ENCODE measurements at places on chromosomes 3 and 15.

DNA sequence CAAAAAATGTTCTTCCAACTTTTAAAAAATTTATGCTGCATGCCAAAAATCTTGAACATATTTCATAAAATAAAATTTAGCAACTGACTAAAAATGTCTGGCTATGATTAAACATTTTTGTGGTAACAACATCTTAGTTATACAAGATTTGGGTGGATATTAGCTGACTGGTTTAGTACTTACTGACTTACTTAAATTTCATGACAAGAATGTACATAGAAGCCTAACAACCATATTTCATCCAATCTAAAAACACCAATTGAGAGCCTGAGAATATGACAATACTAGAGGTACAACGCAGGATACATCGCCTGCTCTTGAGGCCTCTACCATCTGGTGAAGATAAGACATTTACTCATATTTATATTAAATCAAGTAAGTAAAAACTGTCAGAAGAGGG is 34.6 kb downstream of the GNB4 start:
- DNase-seq, result no peak

DNA sequence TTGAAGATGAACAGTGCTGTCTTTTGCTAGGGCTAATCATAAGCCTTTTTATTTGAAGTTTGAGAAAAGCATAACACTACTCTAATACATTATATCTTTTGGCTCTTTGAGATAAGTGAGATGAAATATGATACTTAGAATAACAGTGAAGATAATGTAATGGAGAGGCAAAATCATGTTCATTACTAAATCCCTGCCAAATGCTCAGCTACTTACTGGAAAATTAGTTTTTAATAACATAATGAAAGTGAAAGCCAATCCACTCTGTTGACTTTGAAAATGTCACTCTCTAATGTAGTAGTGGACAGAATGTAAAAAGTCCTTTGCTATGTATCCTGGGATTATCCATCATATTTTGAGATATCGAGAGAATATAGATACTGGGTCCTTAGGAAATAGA is 35.9 kb upstream of the MYH15 start:
- DNase-seq, result no peak

GRCh38 chr3:60463685-60464084 is 787.6 kb downstream of the FHIT start:
- no peak for DNase-seq

DNA sequence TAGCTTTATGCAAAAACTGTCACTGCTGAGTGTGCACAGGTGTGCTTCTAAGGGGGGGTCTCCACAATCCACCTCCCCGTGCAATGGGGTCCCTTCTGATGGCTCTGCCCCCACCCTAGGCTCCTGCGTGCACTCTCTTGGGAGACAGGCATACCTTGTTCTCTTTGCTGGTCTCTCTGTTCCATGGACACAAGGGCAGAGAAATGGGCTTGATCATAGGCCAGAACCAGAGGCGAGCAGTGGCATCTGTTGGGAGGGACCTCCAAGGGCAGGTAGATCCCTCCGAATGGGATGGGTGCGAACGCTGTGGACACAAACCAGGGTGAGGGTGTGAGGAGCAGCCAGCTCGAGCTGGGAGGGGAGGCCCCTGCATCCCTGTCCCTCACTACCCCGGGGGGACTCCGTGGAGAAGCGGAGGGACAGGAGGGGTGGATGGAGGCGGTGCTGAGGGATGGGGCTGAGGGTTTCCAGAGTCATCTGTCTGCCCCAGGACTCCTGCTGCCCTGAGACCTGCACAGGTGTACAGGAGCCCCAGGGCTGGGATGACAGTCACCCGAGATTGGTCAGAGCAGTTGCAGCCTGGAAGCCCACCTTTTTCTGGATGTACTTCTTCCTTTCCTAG is 175.0 kb downstream of the KLF13 start:
- no peak for DNase-seq

DNA sequence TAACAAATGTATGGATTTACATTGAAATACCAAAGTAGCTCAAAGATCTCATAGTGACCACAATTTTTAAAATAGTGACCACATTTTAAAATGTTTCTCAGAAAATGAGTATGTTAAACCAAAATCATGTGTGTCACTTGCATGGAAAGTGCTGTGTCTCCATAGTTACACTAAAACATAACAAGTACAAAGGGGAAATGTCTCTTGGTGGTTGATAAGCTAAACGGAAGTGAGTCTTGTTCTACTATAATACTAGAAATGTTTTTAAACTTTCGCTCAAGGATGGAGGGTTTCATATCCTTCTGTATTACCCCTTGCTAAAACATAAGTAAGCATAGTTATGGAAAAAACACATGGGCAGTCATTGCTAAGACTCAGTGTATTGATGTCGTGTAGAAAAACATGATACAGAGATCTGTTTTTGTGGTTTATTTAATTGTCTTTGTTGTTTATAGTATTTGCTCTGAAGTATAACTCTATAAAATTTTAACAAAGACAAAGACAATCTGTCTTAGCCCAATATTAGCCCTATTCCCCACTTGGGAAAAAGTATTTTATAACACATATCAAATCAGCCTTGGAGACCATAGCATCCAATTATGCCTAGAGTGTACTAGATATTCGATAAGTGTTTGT is 27.0 kb upstream of the DENND4A start:
- no peak for DNase-seq

- no peak for DNase-seq
Measured at GRCh38 chr3:189890496-189890895, 230.2 kb downstream of the P3H2 start.

DNA sequence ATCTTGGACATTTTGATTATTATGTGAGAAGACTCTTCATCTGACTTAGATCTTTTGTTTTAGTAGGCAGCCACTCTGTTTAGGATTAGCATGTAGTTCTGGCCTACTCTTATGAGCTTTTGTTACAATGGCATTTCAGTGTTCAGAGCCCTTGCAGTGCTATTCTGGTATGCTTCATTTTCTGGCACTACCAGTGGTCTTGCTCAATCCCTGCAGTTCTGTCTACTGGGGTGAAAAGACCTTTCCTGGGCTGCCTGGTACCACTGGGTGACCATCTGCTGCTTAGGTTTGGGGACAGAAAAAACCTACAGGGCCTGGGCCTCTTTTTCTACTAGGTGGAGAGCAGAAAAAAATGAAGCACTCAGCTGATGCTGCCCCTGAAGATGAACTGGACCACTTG is 42.5 kb downstream of the IL16 start:
- no peak for DNase-seq

DNA sequence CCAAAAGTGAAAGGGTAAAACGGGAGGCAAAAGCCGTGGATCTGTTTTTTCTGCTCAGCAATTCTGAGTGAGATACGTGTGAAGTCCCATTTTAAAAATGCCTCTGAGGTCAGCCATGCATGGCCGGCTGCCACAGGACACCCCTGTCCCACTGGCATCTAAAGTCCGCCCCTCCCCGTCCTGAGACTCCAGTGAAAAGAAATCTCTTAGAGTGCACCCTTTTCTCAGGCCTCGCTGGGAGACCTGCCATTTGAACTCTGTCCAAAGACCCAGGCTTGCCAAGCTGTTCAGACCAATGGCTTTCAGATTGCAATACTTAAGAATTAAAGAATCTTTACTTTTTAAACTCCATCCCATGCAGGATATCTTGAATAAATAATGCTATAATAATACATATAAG is 61.0 kb upstream of the SLC24A5 start:
- DNase-seq, result no peak

GRCh38 chr3:112093180-112093522 is 7.0 kb downstream of the C3orf52 start:
- DNase-seq, result no peak

DNA sequence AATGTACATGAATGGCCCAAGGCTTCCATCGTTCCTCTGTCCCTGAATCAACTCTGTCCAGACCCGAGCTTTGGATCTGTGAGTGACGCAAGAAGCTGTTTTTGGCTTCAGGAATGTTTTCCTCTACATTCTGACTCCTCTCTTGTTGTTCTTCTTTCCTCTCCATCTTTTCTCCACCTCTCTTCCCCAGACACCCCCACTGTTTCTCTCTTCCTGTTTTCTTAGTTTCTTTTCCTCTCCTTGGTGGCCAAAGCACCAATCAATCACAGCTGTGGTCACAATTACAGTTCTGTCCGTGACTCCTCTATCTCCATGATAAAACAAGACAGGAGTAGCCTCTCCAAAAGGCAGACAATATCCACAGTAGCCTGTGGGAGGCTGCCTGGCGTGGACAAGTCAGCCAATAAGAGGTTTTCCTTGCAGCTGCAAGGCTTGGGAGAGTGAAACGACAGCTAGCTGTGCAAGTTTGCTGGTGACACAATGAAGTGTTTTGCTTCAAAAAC is 4.9 kb upstream of the TMEM212 start:
- no peak for DNase-seq

DNA sequence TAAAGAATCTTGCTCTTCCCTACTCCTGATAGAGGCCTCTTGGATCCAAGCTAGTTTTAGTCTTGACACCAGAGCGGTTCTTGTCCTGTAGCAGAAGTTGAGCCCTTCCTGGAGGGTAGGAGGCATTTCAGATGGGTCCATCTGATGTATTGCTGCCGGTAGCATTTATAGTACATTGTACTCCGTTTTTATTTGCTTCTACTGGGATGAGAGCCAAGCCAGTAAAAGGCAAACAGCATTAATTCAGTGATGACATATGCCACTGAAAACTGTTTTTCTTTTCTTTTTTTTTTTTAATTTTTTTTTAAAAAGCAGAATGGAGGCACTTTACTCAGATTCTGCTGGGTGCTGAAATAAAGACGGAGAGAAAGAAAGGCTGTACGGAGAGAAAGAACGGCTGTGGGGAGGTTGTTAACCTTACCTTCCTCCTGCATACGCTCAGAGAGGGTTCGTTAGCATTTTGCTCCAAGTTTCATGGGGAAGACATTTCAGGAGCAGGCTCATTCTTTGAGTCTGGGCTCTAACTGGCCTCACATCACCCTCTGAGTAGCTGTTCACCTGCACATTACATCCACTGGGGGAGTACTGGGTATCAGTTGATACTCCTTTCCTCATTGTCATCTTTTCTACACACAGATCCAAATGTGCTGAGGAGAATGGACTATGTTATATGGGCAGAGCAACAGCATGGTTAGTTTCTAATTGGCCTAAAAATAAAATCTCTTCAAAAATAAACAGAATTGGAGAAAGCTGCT is 161.5 kb downstream of the FEZF2 start:
- no peak for DNase-seq

GRCh38 chr15:101115393-101115785 is 136.5 kb downstream of the CHSY1 start:
- DNase-seq, result no peak

DNA sequence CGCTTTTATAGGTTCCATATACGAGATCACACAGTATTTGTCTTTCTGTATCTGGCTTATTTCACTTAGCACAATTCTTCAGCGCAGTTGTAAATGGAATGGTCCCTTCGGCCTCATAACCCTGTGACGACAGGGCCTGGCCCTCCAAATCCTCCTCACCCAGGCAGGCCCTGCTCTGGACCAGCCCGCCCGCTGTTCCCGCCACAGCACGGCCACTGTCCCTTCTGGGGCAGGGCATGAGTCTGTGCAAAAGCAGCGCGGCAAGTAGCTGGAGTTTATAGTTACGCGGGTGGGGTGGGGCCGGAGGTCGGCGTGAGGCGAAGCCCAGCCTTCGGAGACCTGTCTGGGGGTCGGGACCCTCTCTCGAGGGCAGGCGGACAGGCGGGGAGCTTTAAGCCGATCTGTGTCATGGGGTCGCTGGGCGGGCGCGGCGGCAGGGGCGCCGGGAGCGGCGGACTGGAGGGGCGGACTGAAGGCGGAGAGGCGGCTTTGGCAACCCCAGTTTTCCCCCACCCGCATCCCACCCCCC is 543 bp downstream of the ARPIN start:
- no peak for DNase-seq

DNA sequence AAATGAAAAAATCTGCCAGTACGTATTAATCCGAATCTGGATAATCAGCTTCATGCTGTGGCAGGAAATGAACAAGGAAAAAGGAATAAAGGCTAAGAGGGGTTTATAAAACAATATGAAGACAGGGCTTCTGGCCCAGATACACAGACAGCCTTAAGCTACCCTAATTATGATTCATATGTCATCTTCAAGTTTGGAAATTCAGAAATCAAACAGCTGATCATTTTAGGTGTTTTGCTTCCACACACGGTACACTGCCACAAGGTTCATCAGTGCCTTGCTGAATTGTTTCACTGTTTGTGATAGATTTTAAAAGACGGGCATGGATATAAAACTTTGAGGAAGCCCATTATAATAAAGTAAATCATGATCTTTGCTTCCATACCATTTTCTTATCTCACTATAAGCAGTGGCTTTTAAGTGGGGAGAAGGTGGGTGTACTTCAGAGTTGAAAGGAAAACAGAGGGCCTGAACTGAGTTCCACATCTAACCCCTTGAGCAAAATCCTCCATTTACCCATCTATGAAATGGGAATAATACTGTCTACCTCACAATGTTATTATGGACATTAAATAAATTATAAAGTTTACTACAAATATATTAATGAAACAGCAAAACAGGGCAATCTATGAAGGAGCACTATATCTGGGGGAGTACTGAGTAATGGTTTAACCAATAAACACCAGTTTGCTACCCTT is 15.7 kb downstream of the GTPBP8 start:
- DNase-seq, result no peak

GRCh38 chr15:90553248-90553745 is 23.6 kb downstream of the CRTC3 start:
- no peak for DNase-seq

DNA sequence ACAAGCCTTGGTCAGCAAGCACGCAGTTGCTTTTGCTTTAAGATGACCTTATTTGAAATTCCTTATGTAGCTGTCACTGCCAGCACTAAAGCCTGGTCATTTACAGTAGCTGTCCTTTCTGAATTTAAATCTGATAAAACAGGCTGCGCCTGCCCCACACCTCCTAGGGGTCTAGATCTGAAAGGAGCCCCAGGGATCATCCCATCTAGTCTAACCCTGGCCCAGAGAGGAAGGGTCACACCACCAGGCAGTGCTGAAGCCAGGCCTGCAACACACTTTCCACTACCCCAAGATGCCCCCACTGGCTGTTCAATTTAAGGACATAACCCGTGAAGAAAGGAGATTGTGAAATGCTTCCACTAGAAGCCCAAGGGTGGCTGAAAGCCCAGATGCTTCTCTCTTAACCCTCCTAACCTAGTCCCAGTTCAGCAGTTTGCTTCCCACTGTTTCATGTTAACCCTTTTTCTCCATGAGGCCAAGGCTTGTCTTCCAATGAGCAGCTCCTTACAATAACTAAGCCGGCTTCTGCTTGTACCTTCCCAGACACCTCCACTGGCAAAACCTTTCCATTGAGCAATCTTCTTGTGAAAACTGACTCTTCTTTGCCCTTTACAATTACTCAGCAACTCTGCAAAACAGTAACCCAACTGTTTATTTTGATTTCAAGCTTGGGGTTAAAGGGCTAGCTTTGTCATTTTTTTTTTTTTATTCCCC is 198.9 kb upstream of the LPP start:
- DNase-seq, result no peak

DNA sequence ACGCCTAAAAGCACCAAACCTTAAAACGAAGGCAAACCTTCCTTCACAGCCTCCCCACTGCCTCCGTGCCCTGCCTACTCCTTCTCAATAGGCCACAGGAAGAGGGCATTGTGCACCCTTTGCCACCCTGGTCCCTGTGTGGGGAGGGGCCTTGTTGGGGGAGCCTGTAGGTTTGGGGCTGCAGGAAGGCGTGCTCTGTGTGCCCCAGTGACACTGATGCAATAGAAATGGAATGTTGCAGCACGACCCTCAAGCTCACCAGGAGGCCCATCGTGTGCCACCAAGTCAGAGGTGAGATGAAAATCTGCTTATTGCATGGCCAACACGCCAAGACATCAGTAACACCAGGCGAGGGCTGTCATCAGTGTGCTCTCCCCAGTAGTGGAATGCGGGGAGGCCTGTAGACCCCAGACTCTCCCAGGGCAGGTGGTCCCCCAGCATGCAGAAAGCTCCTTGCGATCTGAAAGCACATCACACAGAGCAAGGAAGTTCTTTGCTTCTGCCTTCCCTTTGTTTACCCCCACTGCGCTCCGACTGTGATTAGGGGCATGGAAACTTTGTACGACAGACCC is 86.2 kb downstream of the ASB7 start:
- no peak for DNase-seq

Measured in activated T-cell treated with anti-CD3 and anti-CD28 coated beads for 1 hour (primary cell).